ENCODE measurements at places on chromosomes 5 and 9. TPM values are rescaled to one million over a fixed set of nuclear protein-coding genes. Genes with fewer than 3 reads are reported as not detected.

The SPATA6L gene
- total RNA-seq: 2.5 TPM

The GPSM1 gene
- total RNA-seq: 24.1 TPM

The SUB1 gene
- 93.1 TPM for total RNA-seq

The PIP5K1B gene
- 0.13 TPM for total RNA-seq

The AHRR gene
- total RNA-seq: 5.4 TPM

All from pulmonary artery endothelial cell (primary cell).